ENCODE measurements at places on chromosomes 3 and 15.

DNA sequence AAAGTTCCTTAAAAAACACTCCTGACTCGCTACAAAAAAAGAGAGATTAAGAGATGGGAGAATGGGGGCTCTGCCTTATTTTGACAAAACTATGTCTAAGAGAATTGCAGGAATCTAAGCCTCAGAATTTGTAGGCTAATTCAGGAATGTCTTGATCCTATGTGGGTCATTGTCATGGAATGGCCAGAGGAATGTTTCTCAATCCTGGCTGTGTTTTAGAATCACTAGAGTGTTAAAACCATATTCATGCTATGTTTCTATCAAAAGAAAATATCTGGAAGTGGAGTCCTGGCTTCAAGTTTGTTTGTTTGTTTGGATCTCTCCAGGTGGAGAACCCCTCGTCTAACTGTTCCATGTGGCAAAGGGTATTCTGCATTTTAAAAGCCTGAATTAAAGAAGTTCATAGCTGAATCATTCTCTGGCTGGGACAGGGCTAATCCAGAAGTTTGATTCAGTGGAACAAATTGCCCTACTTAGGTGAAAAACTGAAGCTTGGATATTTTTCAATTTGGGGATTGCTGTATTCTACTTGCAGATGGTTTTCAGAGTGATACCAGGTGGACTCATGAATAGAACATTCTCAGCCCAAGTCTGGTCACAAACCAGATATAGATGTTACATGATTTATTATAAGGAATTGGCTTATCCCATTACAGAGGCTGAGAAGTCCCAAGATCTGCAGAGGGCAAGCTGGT is 28.2 kb downstream of the GJD2 start:
- DNase-seq: no peak

DNA sequence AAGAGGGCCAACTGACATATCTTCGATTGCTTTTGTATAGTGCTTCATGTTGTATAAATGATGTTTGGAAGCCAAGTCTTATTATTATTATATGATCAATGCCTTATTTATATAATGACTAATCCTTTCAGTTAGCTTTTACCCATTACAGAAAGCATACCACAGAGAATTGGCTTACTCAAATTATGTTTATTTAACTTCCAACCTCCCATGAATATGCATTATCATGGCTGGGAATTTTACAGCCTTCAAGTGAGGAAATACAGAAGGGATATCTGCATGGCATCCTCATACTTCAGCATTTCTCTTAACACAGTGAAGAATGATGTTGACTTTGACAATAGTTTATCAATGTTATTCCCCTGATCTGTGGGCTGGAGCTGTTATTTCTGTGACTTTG is 225.9 kb upstream of the GAP43 start:
- DNase-seq: no peak

DNA sequence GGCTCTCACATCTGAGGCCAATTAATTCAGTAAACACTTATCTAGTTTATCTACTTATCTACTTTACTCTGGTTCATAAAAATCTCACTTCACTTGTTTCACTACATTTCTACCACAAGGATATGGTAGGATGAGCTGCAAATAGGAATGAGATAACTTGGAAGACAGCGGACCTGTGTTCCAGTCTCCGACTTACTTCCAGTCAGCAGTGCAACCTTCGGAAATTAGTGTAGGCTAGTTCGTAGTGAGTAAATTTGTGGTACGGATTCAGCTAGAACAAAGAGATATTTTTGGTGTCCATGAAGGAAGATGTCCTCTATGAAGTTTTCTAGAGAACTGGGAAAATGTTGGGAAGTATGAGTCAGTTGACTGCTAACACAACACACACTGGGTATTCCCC is 66.3 kb downstream of the TPRG1 start:
- DNase-seq: no peak

DNA sequence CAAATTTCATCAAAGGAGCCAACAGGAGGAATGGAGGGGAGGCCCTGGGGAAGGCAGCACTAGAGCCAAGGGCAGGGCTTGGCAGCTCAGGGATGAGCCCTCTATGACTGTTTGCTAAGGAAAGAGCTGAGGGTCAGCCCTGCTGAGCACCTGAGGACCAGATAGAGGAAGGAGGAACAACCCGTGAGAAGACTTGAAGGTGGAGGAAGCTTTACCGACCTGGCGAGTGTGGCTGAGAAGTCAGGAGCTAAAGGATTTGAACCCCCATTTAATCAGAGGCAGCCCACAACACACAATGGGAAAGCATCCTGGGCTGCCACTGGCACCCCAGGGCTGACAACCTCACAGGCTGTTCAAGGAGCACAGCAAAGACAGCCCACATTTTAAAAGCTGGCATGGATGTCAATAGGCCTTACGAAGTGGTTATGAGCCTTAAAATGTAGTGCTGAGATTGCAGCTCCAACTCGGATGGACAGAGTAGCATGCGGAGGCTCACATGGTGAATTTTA is 20.7 kb upstream of the LRRC2 start:
- DNase-seq: no peak

DNA sequence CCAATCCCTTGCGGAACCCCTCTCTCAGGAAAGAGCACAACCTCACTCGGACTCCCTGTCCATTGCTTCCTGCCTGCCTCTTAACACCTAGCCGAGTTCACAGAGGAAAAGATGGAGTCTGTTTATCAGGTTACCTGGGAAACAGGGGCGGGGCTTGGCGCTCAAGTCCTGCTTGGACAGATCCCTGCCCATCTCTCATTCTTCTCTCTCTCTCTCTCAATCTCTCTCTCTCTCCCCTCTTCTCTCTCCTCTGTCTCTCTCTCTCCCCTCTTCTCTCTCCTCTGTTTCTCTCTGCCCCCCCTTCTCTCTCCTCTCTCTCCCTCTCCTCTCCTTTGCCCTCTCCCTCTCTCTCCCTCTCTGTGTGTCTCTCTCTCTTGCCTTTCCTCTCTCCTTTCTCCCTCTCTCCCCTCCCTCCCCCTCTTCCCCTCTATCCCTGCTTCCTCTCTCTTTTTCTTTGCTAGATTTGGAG is at the start of gene EFHB:
EFHB (minus strand) TSS at position 120 of the 469 bp plus-strand sequence. CDS start 199 bp downstream, outside the sequence.
- DNase-seq: peak; percentile 66

GRCh38 chr3:60323651-60324050 is 927.6 kb downstream of the FHIT start:
- DNase-seq: no peak

- no peak for DNase-seq
These were observed 1214.8 kb downstream of the NSUN3 start for GRCh38 chr3:95277613-95278012.

- no peak for DNase-seq
These were observed 6.2 kb downstream of the PSMD6 start for GRCh38 chr3:64016941-64017620.

GRCh38 chr3:143831994-143832393 is 16.3 kb downstream of the SLC9A9 start:
- no peak for DNase-seq

- peak; percentile 3 for DNase-seq
These were observed 88.6 kb upstream of the ZNF385D start for GRCh38 chr3:21839592-21839991.

DNA sequence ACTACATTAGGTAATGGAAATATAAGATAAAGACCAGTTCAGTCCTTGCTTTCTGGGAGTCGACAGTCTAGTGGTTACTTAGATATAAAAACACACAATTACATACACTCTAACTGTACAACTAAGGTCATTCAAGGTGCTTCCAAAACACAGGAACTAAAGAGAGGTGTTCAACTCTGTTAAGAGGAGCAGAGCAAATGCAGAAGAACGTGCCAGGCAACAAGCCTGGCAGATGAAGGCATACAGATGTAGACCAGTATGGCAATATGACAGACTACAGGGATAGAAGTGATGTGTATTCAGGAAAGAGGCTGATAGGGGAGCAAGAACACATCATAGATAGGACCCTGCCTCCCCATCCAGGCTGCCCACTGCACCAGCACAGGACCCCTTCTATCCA is 78.3 kb downstream of the CBLB start:
- no peak for DNase-seq

DNA sequence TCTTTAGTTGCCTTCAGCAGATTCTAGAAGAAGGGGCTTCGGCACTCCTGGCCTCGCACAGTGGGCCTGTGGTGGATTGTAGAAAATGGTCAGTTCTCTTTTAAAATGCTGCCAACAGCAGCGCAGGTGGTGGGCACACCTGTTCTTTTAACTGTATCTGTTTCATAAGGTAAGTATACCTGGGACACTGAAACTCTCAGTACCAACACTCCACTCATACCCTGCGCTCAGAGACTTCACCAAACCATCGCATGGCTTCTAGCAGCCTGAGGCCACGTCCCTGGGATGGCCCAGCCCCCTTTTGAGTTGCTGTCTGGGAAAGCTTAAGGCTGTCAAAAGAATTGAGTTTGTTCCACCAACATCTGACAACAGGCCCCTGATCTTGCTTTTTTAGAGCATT is 56.7 kb upstream of the MCF2L2 start:
- no peak for DNase-seq

- no peak for DNase-seq
These were observed 18.8 kb upstream of the SUSD5 start for GRCh38 chr3:33237439-33237838.

DNA sequence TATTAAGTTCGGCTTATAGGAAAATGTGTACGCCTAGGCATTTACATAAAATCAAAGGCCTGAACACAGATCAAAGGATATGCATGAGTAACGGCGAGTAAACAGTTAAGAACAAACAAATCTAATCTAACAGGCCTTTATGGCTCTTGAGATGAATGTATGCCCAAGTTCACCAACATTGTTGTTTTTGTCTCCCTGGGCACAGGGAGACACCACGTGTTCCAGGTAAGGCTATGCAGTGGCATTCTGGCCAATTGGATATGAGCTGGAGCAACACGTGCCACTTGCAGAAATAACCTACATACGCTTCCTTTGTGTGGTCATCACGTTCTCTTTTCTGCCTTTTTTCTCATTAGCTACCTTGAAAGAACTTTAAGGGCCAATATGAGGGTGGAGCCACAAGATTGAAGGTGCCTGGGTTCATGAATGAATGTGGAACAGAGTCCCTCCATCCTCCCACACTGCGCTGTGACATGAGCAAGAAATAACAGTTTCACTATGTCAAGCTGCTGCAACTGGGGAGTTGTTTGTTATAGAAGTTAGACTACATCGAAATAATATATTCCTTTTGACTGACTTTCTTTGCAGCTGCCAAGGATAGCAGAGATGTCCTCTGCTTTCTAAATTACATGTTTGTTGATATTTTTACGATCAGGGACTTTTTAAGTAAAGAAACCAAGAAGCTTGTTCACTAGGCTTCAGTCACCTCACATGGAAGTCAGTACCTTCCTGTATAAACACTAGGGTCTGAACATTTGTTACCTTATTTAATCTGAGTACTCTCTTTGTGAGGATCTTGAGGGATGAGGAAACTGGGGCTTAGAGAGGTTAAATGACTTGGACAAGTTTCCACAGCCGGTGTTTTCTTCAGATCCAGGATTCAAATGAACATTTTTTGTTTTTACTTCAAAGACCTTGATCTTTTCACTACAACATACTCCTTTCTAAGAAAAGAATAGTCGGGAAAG is 427.5 kb upstream of the TBL1XR1 start:
- DNase-seq: no peak

DNA sequence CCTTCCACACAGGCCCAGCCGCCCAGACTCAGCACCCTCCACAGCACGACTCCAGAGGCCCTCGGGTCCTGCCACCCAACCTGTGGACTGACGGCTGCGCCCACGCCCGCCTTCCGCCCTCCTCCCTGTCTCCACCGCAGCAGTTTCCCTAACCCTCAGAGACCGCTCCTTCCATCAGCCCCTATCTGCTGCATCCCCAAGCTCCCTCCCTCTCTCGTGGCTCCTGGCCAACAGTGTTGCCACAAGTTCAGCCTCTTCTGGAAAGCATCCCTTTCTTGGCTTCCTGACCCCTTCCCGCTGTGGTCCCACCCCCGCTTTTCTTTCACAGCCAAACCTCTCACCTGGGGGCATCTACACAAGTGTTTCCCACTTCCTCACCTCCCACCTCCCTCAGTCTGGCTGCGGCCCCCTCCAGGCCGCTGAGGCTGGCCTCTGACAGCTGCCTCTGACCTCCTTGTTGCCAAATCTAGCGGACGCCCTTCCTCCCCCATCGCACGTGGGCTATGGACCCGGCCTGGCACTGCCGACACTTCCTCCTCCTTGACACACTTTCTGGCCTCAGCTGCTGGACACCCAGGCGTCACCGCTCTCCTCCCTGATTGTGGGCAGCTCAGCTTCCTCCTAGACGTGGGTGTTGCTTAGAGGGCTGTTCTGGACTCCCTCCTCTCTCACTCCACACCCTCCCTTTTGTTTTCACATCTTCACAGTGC is 168.8 kb upstream of the TLE3 start:
- no peak for DNase-seq

GRCh38 chr3:66615643-66616301 is 115.0 kb upstream of the LRIG1 start:
- no peak for DNase-seq

GRCh38 chr15:72809329-72809728 is 25.8 kb upstream of the ADPGK start:
- DNase-seq: no peak

DNA sequence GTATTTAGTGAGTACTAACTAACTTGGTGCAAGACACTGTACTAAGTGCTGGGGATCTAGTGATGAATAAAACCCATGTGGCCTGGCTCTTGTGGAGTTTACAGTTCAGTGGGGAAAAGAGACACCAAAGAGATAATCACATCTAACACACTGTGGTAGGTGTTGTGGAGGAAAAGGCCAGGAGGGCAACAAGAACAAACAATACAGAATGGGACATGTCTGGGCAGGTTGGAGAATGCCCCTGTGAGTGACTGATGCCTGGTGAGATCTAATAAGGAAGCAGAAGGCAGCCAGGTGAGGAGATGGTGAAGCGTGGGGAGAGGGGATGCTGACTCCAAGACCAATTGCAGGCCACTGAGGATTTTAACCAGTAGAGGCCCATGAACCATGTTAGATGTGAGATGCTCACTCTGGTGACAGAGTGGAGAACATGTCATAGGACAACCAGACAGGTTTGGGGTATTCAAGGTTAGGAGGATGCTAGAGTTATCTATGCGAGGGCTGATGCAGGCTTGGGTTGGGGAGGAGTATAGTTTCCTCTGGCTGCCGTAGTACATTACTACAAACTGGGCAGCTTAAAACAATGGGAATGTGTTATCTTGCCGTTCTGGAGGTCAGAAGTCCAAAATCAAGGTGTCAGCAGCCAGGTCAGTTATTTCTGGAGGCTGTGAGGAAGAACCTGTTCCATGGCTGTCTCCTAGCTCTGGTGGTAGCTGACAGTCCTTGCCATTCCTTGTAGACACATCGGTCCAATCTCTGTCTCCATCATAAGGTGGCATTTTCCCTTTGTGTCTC is 81.4 kb downstream of the ARNT2 start:
- no peak for DNase-seq

DNA sequence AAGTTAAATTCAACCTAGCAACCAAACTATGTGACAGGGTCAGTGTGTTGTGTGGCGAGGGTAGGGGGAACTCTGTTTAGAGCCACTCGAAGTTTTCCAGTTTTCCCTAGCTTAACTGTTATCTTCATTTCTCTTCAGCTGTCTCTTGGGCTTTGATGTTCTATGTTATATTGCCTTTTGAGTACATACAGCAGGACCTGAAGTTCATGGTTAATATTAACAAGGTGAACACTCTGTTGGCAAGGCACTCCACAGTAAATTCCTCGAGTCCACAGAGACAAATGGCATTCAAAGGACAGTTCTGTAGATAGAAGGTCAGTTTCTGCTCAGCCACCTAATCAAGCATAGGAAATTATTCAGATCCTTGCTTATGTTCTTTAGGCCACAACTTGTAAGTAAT is 147.9 kb upstream of the DPH6 start:
- peak; percentile 73 for DNase-seq
